ENCODE measurements at places on chromosomes 5 and 9.

GRCh38 chr9:26811106-26811505 is 81.5 kb downstream of the CAAP1 start:
- no peak for DNase-seq

DNA sequence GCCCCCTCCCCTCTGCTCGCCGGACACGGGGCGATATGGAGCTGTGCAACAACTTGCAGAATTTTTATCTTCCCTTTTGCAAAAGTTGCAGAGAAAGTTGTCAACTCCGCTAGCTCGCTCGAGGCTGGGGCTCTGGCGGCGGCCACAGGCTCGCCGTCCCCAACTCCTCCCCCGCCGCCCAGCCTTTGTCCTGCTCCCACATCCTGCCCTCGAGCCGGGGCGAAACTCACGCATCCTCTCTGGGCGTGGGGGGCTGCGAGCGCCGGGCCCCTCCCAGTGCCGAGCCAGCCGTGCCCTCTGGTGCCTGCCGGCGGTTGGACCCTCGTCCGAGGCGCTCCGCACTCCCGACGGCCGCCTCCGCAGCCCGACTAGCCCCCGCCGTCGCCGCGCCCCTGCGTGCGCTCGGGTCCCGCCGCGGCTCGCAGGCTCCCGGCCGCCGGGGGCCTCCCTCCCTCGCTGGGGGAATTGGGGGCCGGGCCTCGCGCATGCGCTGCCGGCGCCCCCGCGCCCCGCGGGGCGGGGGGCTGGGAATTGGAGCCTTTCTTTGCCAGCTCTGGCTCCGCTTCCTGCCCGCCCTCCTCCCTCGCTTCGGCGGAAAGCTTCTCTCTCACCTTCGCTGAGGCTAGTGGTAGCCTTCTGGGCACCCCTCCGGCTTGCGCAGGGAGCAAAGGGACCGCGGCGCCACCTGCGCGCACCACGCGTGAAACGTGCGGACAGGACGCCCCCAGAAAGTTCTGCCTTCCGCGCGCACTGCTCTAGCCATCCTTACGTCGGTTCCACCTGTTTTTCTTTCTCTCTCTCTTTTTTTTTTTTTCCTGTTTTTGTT is at the start of gene CCNJL:
CCNJL (minus strand) TSS at position 431 of the 826 bp plus-strand sequence. CDS start 641 bp downstream, outside the sequence.
- no peak for DNase-seq

- DNase-seq = peak; percentile 62
Observed at GRCh38 chr5:1516615-1517601, 6.9 kb downstream of the LPCAT1 start.

GRCh38 chr9:131609099-131609830 is 63.9 kb downstream of the PRRT1B start:
- DNase-seq = no peak

GRCh38 chr9:74543145-74543544 is 46.0 kb downstream of the RORB start:
- DNase-seq = no peak

All from coronary artery (tissue), 2 donors.